ENCODE measurements at places on chromosomes 1 and 21.

- DNase-seq: peak; percentile 12
These were observed 992 bp downstream of the TENT5C start for GRCh38 chr1:117606649-117607430.

- no peak for DNase-seq
These were observed 974.8 kb downstream of the ADGRL2 start for GRCh38 chr1:82775406-82776000.

GRCh38 chr1:168360151-168361021 is 79.7 kb downstream of the TBX19 start:
- DNase-seq: no peak

DNA sequence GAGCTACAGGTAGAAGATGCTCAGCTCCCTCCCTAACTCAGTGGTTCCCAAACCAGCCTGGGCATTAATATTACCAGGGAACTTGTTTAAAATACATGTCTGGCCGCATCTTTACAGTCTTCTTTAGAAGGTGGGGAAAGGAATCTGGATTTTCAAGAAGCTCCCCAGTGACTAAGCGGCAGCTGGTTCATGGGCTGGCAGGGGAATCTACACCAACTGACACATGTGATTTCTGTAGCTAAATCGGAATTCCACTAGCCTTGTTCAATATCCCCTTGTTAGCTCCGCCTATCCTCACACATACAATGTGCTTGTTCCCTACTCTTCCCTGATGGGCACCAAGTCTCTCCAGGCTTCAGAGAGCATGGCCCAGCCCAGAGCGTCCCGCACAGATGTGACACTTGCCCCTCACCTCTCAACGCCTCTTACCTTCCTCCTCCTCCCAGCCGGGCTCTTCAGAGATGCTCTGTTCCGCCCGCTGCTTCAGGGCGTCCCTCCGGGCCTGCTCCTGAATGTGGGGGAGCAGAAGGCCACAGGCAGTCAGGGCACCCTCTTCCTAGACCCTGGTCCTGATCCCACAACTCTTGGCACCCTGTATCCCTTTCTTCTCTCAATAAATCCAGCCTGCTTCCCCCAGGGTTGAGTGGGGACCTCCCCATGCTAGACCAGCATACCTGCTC is 15.3 kb downstream of the TSSK3 start:
- no peak for DNase-seq

- no peak for DNase-seq
These were observed 99.6 kb downstream of the ZBTB18 start for GRCh38 chr1:244150665-244151064.

DNA sequence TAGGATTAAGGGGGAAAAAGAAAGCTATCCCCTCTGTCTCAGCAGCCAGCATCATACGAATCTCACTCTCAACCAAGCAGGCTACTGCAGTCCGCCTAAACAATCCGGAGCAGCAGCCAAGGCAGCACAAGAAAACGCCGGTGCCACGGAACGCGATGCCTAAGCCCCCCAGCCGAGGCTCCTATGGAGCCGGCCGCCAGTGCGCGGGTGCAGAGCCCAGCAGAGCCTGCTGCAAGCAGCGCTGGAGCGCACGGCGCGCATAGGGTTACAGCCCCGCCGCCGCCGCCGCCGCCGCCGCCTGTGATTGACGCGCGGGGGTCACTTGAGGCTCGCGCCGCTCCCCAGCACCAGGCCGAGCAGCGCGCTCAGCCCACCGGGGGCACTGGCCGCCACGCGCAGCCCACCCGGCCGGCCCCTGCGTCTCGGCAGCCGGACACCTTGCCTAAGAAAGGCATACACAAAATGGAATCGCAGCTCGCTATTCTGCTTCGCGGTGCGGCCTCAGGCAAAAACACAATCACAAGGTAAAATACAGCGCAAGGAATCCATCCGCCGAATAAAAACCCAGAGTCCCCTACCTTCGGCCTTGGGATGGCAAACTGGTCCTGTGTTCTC is 780 bp downstream of the HIVEP3 start:
- DNase-seq: no peak

DNA sequence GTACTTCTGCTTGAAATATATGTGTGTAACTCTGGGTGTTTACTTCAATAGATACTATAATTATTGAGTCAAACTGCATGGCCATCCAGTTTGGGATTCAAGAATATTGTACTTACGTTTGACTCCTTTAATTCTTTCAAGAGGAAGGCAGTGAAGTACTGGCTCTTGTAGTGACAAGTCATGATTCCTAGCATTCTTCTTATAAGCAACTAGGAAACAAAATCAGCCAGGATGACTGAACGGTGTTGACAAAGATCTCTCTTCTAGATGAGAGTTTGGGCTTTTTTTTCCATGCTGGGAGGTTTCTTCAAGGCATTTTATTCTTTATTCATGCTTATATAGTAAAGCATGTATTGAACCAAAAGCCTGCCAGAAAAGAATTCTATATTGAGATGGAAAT is 58.3 kb downstream of the CLEC20A start:
- no peak for DNase-seq

- no peak for DNase-seq
These were observed 48.9 kb downstream of the DIP2A start for GRCh38 chr21:46507562-46507961.

DNA sequence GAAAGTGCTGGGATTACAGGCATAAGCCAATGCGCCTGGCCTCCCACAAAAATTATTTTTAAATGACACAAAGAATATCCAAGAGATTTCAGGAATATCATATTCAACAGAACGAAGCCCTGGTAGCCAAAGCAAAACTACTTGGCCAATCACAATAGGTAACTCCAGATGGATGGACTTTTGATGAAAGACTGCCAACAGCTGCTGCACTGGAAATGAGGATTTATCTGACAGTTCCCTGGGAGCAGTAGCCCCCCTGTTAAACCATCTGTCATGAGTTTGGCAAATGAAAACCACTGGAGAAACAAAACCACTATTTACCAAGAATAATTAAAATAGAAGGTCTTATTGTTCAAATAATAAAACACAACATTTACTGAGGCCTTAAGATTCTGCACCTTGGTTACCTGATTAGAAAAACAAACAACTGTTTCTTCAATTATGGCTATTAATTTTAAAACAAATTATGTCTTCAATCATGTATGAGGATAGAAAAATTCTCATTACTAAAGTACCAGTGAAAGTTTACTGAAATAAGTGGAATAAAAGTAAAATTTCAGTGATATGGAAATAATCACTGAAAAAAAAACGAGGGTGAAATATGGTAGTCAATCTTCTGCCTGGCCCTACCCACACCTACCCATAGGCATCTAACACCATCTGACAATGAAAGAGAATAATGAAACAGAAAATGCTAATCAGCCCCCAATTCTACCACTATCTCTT is 34.3 kb upstream of the PSMG1 start:
- no peak for DNase-seq

GRCh38 chr1:236320214-236320613 is 38.5 kb upstream of the ERO1B start:
- no peak for DNase-seq

GRCh38 chr1:224683936-224684335 is 67.8 kb downstream of the CNIH3 start:
- DNase-seq: no peak

DNA sequence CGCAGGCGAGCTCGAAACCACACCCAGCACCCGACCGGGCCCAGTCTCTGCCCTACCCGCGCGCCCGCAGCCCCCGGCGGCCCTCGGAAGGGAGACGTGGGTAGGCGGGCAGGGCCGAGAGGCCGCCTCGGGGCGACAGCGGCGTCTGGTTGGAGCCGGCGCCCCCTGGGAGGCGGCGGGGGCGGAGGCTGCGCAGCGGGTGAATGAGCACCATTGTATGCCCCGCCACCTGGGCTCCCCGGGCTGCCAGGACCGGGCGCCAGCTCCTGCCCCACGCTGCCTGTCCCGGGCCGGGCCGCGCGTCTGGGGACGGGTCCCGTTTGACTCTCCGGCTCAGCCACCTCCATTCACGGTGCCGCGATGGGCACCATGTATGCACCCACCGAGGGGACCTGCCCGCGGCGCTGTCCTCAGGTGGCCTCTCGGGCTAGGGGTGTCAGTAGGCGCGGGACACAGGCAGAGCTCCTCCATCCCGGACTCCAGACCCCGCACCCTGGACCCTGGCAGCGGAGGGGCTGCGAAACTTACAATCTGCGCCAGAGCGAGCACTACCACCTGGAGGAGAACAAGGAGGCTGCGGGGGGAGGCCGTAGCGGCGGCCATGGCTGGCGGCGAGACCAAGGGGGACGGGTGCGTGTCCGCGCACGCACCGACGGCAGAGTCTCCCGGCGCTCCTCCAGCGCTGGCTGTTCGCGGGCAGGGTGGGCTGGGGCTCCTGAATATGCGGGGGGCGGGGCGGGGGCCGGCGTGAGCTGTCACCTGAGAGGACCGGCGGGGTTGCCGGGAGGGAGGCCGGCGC is at the start of gene COL9A2:
TSS of gene COL9A2 (minus strand) at position 692 of the 799 bp plus-strand sequence. CDS start at position 603, 89 bp downstream.
- no peak for DNase-seq

- no peak for DNase-seq
These were observed 67.6 kb downstream of the ADSS2 start for GRCh38 chr1:244384066-244384465.

DNA sequence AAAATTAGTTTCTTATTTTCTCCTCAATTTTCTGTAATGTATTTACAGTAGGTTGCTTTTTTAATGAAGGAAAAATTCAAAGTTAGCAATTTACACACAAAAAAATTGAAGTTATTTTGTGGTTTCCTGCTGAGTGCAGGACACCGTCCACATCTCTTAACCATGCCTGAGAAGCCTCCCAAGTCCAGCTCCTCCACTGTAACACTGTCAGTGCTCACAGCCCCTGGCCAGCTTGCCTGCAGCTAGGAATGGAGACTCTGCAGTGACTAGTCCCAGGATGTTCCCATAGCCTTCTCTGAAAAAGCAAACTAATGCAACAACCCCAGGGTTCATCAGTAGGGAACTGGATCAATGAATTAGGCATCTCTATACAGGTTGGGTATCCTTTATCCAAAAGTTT is 3.5 kb downstream of the A3GALT2 start:
- no peak for DNase-seq

DNA sequence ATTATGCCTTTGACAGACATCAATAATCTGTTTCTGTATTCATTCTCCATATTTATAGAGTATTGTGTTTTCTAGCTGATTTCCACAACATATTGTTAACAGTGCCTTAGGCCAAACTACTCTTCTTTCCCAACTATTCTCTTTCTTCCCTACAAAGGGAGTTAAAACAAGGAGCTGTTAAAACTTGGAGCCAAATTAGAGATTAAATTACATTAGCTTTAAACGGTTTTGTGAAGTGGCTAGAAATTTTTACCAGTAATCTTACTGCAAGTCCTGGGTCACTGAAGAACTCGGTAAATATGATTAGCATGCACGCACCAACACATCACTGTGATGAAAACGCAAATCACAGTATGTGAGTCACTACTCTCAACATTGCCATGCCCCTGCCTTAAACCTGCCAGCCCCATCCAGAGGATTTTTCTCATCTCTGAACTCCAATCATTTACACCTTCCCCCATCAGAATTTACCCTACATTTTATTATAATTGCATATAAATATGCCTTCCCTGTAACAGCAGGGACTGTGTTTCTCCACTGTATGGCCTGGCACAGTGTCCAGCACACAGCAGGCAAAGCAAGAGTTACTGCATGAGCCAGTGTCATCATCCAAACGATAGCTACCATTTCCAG is 1.5 kb upstream of the PRDX6 start:
- DNase-seq: peak; percentile 21

- DNase-seq: no peak
These were observed 23.6 kb upstream of the KIRREL1 start for GRCh38 chr1:157969697-157970485.

GRCh38 chr1:52032124-52032784 is 1.4 kb downstream of the KTI12 start:
- DNase-seq: peak; percentile 4

DNA sequence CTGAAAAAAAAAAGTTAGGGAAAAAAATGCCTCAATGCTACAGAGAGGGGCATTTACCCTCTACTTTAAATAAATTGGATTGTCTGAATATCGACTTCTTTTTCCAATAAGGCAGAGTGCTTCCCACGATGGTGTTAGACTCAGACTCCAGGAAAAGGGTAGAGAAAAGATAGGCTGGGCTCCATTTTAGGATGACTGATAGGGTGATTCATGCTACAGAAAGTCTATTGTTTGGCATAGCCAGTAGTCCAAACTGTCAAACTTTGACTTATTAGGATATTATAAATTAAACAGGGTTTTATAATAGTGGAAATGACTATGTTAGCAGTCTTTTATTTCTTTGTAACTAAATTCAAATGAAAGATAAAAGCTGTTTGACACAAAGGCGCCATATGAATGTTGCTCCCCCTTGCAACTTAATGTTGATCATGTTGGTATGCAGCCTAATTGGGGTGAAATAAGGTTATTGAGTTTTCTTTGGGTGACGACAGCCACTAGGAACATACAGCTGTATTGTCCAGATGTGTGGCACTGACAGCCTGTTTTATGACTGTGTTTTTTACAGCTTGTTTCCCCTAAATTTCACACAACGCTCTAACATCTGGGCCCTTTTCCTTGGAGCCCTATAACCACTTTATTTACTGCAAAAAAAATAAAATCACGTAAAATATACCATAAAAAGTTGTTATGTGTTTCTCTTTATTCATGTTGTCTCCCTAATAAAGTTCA is 69.3 kb downstream of the SPAG17 start:
- DNase-seq: no peak

DNA sequence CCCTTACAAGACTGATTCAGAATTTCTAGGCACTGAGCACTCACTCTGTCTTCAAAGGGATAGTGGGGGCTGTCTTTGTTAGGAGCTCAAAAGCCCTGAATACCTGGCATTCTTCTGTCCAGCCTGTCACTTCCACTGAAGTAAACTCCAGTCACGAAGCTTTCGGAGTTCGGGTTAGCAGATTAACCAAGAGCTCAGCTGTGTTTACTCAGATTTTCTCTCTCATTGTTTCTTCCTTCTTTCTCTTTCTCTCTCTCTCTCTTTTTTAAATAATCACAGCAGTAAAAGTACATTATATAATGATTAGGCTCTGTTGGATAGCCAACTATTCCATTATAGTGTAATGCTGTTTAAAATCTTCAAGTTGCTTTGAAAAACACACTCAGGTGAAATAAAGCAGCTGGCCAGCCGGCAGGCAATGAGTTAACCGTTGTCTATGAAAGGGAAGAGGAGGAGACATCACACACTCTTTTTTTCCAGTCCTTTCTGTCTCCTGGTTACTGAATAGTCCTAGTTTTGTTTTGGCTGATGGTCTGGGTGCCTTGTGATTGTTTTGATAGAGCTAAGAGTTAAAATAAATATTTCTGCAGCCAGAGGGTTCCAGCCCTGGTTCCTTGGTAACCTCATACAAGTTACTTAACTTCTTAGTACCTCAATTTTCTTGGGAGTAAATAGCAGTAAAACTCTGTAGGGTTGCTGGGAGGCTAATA is 89.8 kb downstream of the ADSS2 start:
- DNase-seq: no peak

DNA sequence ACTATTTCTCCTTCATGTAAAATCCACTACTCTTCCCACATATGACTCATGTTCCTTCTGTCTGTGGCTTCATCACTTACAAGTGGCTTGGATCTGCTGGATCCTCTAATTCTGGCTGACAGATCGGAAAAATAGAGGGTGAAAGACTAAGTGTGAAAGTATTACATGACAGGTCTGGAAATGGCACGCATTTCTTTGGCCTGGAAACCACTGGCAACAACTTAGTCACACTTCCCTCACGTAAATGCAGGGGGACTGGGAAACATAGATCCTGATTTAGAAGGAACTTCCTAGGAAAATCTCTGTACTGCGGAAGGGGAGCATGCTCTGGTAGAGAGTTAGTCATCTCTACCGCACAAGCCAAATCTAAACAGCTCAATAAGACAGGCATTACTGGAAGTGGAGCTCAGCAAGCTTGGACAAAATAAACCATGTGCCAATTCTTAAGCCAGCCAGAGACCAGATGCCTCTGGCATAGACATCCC is 305.4 kb upstream of the PTBP2 start:
- no peak for DNase-seq

Data from CD14-positive monocyte (primary cell).